NB4 (cell line): ENCODE measurements at places on chromosomes 16 and 17.

DNA sequence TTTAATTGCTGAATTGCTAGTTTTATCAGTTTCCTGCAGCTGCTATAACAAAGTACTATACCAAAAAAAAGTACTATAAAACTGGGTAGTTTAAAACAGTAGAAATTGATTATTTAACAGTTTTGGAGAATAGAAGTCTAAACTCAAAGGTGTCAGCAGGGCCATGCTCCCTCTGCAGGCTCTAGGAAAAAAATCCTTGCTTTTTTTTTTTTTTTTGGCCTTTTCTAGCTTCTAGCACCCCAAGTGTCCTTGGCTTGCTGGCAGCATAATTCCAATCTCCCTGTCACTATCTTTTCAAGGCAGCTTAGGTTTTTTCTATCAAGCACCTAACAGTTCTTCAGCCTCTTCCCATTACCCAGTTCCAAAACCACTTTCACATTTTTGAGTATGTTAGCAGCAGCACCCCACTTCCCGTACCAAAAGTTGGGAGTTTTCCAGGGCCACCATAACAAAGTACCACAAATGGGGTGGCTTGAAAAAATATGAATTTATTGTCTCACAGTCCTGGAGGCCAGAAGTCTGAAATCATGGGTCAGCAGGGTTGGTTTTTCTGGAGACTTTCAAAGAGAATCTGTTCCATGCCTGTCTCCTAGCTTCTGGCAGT, 37.4 kb downstream of the BPTF start:
- no peak for DNase-seq

GRCh38 chr16:67694611-67695010, 24.5 kb downstream of the GFOD2 start:
- DNase-seq, result no peak

DNA sequence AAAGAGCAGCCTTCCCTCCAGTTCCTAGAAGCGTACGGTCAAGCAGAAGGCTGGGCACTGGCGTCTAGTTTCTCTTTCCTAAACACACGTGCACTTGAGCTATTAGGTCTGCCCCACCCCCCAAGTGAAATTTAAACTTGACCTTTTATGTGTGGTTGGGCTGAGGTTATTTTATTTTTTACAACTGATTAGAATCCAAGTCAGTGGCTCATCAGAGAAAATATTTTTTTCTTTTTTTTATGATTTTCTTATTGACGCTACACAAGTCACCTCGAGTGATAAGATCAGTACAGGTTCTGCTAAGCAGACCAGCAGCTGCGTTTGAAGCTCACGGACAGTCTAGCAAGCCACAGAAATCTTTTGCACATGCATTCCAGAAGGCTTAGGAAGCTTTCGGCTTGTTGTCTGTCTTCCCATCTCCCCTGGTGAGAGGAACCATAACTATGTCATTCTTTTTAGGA, 95.1 kb downstream of the ZFHX3 start:
- no peak for DNase-seq

DNA sequence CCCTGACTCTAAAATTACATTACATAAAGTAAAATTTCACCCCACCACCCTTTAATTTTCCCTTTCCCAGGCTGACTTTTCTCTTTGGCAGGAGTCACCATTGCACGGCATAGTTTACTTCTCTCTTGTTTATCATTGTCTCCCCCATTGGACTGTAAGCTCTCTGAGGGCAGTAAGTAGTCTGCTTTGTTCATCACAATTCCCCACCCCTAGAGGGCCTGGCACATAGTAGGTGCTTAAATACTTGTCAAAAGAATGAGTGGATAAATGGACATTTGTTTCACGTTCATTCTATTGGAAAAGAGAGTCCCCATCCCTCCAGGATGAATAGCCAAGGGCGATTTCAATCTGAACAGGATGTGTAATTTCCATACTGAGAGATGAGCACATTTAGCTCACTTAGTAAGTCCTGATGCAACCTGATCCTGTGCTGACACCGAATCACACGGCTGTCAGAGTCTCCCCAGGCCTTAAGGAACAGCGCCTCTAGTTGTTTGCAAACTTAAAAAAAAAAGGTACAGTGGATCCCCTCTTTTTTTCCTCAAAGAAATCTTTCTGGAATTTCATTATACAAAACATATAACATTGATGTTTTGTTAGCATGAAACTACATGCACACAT, 54.0 kb downstream of the AKAP1 start:
- DNase-seq, result no peak

GRCh38 chr17:60442271-60443173, 20.2 kb downstream of the CHCT1 start:
- DNase-seq, result no peak

GRCh38 chr17:66494023-66494803, 191.8 kb downstream of the PRKCA start:
- DNase-seq, result peak; percentile 93
